Stimulated activated CD8-positive, alpha-beta memory T cell treated with anti-CD3 and anti-CD28 coated beads, Interleukin-15, amount 100 ng/mL, for 4 hours (primary cell): ENCODE measurements at places on chromosomes 7 and 10.

DNA sequence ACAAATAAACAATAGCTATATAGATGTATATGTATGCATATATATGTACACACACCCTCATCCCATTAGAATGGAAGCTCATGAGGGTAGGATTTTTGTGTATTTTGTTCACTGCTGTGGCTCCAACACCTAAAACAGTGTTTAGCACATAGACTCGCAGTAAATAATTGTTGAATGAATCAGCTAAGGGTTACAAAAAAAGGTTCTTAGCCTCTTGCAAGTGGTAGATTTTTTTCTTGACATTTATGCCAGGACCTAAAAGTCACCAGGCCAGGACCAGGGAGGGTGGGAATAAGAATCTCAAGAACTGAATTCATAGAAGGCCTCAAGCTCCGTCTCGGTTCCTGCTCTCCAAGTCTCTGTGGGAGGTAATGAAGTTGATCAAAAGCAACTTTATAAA is 82.5 kb upstream of the CAPZA2 start:
- DNase-seq, result no peak

GRCh38 chr10:120456143-120456625 is 843 bp upstream of the PLPP4 start:
- DNase-seq, result no peak

GRCh38 chr7:12729112-12729511 is 41.7 kb downstream of the ARL4A start:
- DNase-seq, result no peak

DNA sequence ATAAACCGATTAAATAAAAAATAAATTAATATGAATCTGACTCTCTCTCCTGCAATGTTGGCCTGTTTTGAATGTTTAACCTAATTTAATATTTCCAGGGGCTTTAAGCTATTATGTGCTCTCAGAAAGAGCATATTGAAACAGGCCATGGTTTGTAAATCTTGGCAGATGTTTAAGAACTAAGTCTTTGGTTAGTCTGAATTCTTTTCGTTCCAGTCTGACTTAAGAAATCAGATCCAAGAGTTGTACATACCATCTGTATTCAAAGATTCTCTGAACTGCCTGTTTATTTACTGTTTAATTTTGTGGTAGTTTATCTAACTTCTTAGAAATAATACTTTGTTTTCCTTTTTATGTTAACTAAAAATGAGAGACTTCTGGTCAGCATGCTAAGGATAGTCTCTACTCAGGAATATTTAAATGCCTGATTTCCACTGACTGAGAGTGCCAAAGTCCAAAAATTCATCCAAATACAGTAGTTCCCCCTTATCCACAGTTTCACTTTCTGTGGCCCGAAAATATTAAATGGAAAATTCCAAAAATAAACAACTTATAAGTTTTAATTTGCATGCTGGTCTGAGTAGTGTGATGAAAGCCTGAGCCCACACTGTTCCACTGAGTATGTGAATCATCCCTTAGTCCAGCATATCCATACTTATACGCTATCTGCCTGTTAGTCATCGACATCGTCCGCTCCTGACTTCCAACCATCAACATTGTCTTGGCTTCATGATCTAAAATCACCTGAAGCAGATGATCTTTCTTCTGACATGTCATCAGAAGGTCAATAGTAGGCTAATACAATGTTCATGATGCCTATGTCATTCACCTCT is 238.1 kb upstream of the CSTF2T start:
- no peak for DNase-seq

DNA sequence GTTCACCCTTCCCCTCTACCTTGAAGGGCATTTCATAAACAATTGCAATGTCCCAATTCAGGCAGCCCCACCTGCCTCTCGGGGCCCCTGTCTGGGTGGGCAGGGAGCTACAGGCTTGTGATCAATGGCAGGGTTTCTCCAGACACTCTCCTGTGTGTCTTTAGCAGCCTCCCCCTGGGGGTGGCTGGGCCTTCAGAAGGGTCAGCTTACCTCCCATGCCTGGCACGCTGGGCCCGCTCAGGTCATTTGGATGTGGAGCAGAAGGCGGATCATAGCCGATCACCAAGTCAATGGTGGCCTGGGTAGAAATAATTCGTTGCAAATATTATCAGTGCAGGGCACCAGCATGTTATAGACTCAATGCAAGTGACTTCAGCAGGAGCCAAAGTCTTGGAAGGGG is 56.3 kb downstream of the MYOF start:
- DNase-seq, result no peak

DNA sequence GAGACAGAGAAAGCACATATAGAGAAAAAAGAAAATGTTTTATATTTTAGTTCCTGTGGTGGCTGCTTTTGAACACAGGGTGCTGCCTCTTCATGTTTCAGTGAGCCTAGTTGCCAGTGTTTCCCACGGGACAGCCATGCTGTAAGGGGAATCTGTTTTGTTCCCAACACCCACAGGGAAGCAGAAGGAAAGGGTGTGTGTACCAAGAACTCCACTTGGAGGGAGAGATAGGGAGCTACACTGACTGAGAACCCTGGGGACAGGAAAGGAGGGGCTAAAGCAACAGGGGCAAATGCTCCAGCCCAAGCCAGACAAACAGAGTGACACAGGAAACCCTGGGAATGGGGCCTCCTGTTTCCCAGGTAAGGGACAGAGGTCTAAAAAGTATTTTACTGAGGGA is 40.2 kb downstream of the FRMPD2 start:
- no peak for DNase-seq

GRCh38 chr7:107998150-107998549 is 4.8 kb downstream of the LAMB1 start:
- no peak for DNase-seq
